CD8-positive, alpha-beta memory T cell (primary cell): ENCODE measurements at places on chromosomes 11 and 22.

- peak; percentile 66 for DNase-seq
Observed at GRCh38 chr11:67117672-67118180, 1.3 kb upstream of the KDM2A start.

DNA sequence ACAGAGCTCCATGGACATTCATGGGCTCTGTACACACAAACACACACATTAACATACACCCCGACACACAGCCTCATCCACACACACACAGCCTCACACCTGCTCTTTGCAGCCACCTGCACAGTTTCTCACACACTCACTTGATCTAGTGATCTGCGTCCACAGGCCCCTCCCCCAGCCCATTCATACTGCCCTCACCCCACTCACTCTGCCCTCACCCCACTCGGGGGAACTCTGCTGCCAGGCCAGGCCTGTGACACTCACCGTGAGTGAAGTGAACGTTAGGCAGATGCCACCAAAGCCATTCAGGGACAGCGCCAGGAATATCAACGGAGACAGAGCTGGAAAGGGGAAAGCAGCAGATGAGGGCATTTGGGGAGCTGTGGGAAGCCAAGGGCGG, 15.0 kb downstream of the SLC43A1 start:
- no peak for DNase-seq

DNA sequence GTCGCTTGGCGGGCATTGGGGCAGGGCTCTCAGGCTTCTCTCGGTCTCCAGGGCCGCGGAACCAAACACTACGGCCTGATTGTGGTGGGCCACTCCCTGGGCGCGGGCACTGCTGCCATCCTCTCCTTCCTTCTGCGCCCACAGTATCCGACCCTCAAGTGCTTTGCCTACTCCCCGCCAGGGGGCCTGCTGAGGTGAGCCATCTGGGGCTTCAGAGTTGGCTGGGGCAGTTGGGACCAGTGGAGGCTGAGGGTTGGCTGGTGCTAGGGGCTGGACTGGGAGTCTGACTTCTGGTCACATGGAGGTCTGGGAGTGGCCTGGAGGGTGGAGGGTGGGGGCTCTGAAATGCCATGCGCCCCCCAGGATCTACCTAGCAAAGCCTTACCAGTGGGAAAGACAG, 15.3 kb upstream of the MYRF start:
- no peak for DNase-seq

GRCh38 chr11:34292546-34292945, 65.3 kb downstream of the ABTB2 start:
- DNase-seq: no peak

- DNase-seq: no peak
Observed at GRCh38 chr11:20048246-20048645, 112.0 kb downstream of the DBX1 start.

GRCh38 chr11:17526326-17526725, 17.9 kb downstream of the USH1C start:
- no peak for DNase-seq

DNA sequence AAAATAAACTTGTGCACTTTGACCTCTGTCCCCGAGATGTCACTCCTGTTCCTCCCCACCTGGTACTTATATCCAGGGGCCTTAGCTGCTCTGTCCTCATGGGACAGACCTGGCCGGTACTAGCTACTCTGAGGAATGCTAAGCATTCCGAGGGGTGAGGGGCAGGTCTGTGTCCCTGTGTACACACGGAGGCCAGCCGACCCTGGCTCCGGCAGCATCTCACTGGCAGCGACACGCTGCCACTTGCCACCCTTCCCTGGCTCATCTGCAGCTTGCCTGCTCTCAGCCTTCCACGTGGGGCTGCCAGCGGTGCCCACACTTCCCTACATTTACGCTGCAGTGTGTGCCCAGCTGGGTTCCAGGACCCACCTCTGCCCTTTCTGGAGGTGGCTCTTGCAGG, 21.6 kb upstream of the TEF start:
- DNase-seq: no peak

DNA sequence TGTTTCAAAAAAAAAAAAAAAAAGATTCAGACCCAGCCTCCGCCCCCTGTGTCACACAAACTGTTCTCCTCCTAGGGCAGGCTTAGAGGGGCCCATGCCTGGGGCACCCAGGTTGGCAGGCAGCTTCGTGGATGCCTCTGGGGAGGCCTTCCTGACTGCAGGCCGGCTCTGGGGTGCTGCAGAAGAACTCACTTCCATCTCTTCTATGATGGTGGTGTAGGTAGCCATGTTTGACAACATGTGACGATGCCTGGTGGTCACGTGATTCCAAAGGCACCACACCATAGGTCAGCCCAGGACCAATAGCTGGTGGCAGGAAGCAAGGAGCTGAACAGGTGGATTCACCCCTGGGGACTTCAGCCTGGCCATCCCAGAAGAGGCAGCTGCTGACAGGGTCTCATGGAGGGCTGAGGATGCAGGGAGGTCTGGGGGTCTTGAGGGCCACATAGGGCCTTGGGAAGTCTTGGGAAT, 24.1 kb upstream of the CELSR1 start:
- DNase-seq: no peak

- no peak for DNase-seq
Observed at GRCh38 chr11:9112075-9112474, 20.7 kb upstream of the SCUBE2 start.

GRCh38 chr11:58497951-58498350, 10.0 kb downstream of the OR5B21 start:
- no peak for DNase-seq

DNA sequence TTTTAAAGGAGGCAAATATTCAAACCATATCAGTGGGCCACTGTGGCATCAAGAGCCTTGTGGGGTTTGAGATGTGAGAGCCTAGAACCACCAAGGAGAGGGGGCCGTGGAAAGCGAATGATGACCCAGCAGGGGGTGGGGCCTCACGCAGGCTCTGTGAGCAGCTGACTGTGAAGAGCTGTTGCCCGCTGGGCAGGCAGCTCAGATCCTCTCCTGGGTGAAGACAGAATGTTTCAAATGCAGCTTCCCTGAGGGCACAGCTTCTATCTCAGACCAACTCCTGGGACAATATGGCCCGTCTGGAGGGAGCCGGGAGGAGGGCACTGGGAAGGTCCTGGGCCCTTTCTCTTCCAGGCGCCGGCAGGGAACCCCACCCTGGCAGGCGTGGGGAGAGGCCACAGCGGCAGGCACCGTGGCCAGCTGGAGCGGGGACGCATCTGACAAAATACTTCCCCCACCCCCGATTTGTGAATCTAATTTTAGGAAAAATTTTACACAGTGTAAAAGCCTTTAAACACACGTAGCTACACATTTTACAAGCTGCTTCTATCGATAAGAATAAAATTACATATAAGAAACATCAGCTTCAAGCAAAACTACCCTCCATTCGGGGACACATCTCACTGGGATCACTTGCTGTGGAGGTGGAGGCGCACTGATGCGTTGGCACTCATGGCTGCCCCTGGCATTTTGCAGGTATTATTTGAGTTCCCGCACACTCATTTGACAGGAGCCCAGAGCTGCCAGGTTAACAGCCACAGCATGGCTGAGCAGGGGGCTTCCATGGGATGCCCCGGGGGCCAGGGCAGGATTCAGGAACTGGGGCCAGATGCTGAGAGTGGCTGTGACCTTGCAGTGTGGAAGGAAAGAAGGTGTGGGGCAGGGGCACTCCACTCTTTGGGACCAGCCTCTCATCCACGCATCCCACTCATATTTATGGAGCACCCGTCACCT, 40.3 kb downstream of the PARVG start:
- no peak for DNase-seq
